PC-3 (cell line): ENCODE measurements at places on chromosomes 4 and X. TPM values are rescaled to one million over a fixed set of nuclear protein-coding genes. Genes with fewer than 3 reads are reported as not detected.
A peak's percentile ranks its signal among the peaks of the same experiment; 100 is the strongest.

FAM47E gene
- total RNA-seq, result 0.91 and 0.98 TPM in 2 replicates

CYTL1 gene
- not detected in 2 replicates for total RNA-seq

TMPRSS11D gene
- total RNA-seq, result not detected in 2 replicates

DNA sequence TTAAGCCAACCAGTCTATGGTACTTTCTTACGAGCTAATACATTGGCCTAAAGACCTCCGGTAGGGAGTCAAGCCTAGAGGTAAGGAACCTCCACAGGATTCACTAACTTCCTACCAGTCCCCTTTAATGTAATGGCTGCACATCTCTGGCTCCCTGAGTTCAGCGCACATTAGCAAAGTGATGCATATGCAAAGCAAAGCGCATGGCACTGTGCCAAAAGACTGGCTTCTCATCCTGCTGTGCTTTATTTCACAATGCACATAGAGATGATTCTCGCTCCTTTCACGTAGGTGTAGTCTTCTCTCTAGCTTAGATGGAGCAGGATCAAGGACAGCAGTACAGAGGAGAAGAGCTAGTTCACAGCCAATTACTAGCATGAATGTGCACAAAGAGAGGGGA is 14.6 kb upstream of the CLTRN start:
- H3K4me3 ChIP-seq, result no peak overlapping the region
- H3K4me1 ChIP-seq, result peaks cover 37% of the 10 kb centered on the region
- no peak for DNase-seq
- H3K36me3 ChIP-seq, result peaks cover 10% of the 10 kb centered on the region; the same call in 1 of the 2 replicates

DNA sequence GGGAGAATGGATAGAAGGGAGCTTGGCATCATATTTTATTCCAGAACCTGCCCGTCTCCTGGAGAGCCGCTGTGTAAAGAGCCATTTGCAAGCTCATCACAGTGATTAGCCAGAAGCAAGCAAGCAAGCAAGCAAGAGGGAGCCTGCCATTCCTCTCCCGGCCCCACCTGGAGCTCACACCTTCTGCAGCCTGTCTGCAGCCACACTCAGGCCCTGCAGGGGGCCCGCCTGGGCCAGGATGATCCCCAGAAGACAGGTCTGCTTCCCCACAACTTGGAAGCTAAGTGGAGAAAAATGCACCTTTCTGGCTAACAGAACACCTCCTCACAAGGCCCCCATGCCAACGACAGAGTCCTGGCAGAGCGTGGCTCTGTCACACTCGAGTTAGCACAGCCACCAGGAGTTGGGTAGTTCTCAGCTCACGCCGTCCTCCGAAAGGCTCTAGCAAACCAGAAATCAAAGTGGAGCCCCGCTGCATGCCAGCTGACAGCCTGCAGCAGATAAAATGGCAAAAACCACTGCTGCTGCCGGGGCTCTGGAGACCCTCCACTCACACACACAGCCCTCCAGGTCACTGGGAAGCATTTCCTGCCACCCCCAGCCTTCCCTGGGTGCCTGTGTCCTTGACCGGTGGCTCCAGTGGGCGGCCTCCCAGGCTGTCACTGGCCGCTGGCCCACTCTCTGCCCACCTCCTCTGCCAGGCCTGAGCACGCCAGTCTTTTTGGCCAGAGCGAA is 54.9 kb downstream of the DCTD start:
- no peak overlapping the region for H3K27ac ChIP-seq
- no peaks in the 10 kb centered on the region for H3K27me3 ChIP-seq
- 0 out of 2 replicates have a peak, but pooled peaks cover 5% of the 10 kb centered on the region for H3K4me1 ChIP-seq
- H3K4me3 ChIP-seq, result no peak overlapping the region
- no peaks in the 10 kb centered on the region for H3K36me3 ChIP-seq

DNA sequence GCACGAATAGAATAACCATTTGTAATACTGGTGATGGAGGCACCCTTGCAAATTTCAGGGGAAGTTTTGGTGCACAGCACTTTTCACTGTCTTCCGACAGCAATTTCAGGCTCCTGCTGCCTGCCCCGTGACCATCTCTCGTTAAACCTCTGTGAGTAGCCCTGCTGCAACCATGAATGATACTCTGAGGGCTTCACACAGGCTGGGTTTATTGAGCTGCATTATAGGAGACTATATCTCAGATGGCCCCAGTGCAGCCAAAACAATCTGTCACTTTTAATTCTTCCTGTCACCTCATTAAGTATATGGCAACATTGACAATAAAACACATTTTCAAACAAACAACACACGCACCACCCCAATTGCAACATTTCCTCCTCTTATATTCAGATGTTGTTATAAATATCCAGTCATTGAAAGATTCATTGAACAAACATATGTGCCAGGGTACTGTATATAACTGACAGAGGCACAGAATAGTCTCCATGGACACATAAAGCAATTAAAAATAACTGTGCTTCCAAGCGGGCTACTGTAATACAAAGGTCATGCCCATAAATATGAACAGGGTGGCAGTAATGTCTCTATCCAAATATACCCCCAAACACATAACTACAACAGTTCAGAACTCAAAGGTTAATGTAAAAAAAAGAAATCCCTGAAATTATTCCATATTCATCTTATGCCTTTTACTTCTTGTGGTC is 477.0 kb downstream of the GBA3 start:
- DNase-seq, result no peak
- no peak overlapping the region for H3K27ac ChIP-seq
- H3K36me3 ChIP-seq, result no peaks in the 10 kb centered on the region
- H3K4me1 ChIP-seq, result no peaks in the 10 kb centered on the region; the same call in 1 of the 2 replicates
- H3K4me3 ChIP-seq, result no peak overlapping the region
- H3K27me3 ChIP-seq, result no peaks in the 10 kb centered on the region

- H3K27me3 ChIP-seq, result no peaks in the 10 kb centered on the region
- DNase-seq, result peak; percentile 6
- H3K36me3 ChIP-seq, result no peaks in the 10 kb centered on the region
These were observed 242.5 kb downstream of the CFAP299 start for GRCh38 chr4:80578001-80578400.

- no peaks in the 10 kb centered on the region for H3K27me3 ChIP-seq
- H3K4me1 ChIP-seq, result no peaks in the 10 kb centered on the region
- no peak overlapping the region for H3K4me3 ChIP-seq
- H3K36me3 ChIP-seq, result peaks cover 73% of the 10 kb centered on the region
- no peak overlapping the region for H3K27ac ChIP-seq
These were observed 13.3 kb downstream of the SRP72 start for GRCh38 chr4:56480691-56481090.

DNA sequence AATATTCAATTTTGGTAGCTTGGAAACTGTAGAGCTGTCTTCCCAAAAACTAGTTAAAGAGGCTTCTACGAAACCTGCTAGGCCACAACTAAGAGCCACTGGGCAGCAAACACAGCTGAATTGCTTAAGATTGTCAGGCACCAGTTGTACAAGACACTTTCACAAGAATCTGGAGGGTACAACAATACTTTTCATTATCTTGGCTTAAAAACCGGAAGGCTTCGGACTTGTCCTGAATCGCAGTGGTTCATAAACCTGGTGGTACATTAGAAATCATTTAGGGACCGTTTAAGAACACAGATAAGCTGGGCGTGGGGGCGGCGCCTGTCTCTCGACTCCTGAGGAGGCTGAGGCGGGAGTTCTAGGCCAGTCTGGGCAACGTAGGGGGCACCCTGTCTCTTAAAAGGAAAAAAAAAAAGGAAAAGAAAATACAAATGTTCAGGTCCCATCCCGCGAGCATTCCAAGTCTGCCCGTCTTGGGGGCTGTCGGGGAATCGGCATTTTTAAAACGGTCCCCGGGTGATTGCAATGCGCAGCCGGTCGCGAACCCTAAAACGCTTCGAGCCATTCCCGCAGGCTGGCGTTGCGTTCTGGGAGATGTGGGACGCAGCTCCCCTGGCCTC is 763 bp downstream of the PYURF start:
- no peaks in the 10 kb centered on the region for H3K27me3 ChIP-seq
- H3K4me3 ChIP-seq, result peak overlapping the region; percentile 99
- H3K4me1 ChIP-seq, result peaks cover 37% of the 10 kb centered on the region
- peaks cover 13% of the 10 kb centered on the region for H3K36me3 ChIP-seq

GRCh38 chr4:142984871-142985585 is 138.9 kb upstream of the INPP4B start:
- H3K4me3 ChIP-seq, result no peak overlapping the region
- peak; percentile 60 for DNase-seq
- H3K27me3 ChIP-seq, result peaks cover 53% of the 10 kb centered on the region
- no peaks in the 10 kb centered on the region for H3K4me1 ChIP-seq
- no peak overlapping the region for H3K27ac ChIP-seq

- peak; percentile 38 for DNase-seq
- H3K4me3 ChIP-seq, result peak overlapping the region; percentile 98
- peaks cover 45% of the 10 kb centered on the region for H3K4me1 ChIP-seq
- peak overlapping the region; percentile 100 for H3K27ac ChIP-seq
- H3K27me3 ChIP-seq, result no peaks in the 10 kb centered on the region
These were observed 964 bp downstream of the VEGFC start for GRCh38 chr4:176791591-176792325.

DNA sequence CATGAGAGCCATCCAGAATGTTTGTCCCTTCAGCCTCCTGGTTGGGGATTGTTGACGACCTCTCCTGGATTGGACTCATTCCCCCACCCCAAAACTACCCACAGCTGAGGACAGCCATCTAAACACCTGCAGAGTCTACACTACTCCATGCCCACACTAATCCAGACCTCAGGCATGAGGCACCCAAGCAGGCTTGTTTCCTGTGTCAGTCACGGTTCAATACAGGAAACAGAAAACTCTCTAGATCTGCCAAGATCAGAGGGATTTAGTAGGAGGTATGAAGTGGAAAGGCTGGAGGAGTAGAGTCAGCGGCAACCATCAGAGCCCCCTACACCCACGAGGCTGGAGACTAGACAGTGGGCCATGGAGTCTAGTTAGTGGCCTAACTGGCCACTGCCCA is 37.7 kb downstream of the HAND2 start:
- H3K4me1 ChIP-seq, result peaks cover 14% of the 10 kb centered on the region
- H3K27ac ChIP-seq, result no peak overlapping the region
- H3K36me3 ChIP-seq, result no peaks in the 10 kb centered on the region
- H3K4me3 ChIP-seq, result no peak overlapping the region
- no peak for DNase-seq
